A549 (cell line): ENCODE measurements at places on chromosomes 4 and X.

DNA sequence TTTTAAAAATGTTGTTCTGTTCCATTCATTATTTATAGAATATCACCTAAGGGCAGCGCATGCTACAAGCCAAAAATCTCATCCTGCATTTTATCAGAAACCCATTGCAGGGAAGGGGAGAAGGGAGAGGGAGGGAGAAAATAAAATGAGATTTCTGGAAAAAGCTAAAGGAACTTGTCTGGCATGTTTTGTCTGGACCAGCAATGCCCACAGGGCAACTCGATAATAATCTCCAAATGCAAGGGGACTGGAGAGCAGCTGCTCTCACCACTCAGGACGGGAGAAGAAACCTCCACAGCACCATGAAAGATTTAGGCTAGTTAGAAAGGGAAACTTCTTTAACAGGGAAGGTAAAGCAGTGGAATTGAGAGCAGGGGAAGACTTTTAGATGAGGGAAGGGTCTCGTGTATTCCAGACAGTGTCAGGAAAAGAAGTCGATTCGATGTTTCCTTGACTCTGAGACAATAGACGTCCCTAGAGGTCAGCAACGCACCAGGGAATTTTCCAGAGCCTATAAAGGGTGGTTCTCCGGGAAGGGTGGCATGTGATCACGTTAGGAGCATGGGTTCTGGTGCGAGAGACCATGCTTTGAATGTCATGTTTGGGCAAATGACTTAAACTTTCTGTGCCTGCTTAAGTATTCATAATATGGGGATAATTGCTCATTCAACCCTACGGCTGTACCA is 132.2 kb upstream of the NDP start:
- DNase-seq, result no peak

DNA sequence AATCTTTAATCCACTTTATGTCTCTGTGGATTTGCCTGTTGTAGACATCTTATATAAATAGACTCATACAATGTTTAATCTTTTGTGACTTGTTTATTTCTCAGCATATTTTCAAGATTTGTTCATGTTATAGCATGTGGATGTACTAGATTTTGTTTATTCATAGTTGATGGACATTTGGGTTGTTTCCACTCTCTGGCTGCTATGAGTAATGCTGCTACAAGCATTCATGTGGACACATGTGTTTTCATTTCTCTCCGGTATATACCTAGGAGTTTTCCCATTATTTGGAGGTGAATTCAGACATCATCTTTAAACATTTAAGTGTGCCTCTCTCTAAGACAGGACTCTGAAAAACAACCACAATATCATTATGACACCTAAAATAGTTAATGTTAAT is 2.3 kb downstream of the IKBKG start:
- DNase-seq, result no peak

DNA sequence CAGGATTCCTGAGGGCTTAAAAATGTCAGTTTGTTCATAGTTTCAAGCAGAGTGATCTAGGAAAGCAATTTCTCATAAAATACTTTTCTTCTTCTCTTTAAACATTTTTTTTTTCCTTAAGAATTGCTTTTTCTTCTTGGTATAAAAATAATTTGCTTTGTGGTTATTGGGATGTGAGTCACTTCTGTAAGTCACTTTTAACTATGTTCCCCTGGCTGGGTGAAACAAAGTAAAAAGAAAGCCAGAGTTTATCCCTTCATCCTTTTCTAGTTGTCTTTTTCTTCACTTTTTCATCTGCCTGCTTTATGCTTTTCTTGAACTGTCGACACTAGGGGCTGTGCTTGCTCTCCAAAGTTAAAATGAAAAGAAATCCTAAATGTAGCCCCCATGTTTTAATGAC is 33.5 kb downstream of the ARSJ start:
- DNase-seq, result no peak

GRCh38 chr4:46889410-46889809 is 19.6 kb downstream of the COX7B2 start:
- no peak for DNase-seq

DNA sequence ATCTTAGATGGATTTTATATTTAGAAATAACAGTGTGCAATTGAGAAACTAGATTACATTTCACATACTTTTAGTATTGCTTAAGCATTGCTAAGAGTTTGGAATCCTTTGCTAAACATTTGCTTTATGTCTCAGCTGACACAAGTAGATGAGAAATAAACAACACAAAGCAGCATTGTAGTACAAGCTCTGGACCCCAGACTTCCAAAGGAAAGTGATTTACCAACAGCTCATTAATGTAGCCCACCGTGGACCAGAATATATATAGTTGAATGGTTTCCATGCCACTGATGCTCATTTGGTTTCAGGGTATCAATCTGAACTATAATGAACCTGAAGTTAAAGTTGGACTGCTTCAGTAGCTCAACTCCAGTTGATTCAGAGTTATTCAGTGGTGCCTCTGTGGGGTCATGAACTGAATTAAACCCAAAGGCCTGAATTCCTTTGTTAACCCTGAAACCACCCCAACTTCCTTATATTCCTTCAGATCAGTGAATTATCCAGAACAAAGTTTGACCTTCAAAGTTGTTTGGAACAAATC is 132.1 kb upstream of the NEIL3 start:
- DNase-seq, result no peak

DNA sequence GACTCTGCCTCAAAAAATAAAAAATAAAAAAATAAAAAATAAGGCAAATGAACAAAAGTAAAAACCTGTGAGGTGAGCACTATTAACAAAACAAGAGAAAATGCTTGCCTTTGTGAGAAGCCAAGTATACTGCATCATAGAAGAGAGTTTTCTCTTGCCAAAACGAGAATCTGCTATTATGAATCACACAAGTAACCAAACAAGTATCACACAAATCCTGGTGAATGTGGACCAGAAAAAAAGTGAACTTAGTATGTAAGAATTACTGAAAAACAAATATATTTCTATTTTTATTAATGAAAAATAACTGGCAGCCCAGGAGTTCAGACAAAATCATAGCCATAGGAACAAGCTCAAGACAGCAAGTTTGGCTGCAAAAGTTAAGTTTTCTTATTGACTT is 193.5 kb downstream of the PDGFC start:
- DNase-seq, result no peak

GRCh38 chr4:133062851-133063250 is 86.2 kb upstream of the PCDH10 start:
- DNase-seq, result no peak

DNA sequence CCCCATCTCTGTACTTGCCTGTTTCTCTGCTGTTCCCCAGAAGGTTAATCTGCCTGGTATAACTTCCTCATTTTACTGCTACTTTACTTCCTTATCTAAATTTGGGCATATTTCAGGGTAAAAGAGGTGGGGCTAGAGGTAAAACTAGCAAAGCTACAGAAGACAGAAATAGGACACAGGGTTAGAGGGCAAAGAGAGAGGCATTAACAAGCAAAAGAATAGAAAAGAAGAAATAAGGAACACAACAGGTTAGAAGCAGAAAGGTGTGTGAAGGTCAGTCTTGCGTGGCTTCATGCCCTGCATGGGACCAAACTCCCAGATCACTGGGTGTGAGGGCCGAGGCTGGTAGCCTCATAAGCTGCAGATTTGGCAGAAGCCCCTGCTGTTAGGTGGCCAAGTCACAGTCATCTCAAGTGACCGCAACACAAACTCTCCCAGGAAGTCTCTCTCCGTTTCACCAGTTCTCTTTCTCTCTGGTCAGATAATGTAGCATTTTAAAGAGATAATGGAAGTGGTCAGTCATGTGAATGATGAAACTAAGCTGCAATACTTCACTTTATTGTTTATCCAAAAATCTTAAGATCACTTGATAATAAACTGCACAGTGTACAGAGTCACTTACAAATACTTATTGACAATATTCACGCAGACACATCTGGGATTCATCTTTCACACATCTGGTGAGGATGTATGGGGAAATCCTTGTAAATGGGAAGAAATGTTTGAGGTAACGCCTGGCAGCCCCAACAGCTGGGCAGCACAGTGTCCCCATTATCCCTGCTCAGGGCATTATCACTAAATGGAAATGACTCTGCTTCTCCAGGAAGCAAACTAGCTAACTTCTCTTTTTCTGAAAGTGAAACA is 16.4 kb downstream of the TMEM154 start:
- DNase-seq, result no peak

GRCh38 chrX:146186540-146186939 is 368.9 kb downstream of the SLITRK2 start:
- no peak for DNase-seq

- peak; percentile 72 for DNase-seq
Measured at GRCh38 chrX:39736216-39737211, 361.2 kb downstream of the BCOR start.

GRCh38 chr4:57291911-57292310 is 181.7 kb upstream of the IGFBP7 start:
- DNase-seq, result no peak

- no peak for DNase-seq
Measured at GRCh38 chr4:5019274-5019673, at the start of gene CYTL1. Gene CYTL1, minus strand, starts transcription at chr4:5019458. Its CDS starts 13 bp downstream, at chr4:5019445.

- no peak for DNase-seq
Measured at GRCh38 chr4:81622474-81623184, 150.9 kb upstream of the RASGEF1B start.

DNA sequence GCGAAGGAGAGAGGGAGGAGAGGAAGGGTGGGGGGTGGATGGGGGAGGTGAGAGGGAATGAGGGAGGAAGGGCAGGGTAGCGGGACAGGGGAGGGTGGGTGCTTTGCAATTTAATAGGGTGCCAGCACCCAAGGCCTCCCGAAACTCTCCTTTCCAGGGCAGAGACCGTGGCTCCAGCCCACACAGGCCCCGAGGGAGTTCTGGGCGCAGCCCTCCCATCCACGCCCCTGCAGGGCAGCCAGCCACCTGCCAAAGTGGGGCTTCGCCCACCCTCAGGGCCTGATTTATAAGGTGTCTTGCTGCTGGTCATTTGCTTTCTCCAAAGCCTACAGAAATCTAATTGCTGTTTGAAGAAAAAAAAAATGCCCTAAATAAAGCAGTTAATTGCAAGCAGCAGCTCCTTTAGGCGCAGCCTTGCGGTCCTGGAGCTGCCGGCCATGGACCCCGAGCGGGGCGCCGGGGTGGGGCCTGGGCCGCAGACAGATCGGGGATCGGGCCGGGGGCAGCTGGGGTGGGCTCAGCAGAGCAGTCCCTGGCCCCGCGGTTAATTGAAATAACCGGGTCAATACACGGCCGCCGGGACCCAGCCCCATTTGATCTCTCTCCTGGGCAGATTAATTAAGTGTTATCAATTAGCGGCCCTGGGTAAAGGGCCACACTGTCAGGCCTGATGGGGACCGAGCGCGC is 106.0 kb upstream of the NKX1-1 start:
- no peak for DNase-seq

DNA sequence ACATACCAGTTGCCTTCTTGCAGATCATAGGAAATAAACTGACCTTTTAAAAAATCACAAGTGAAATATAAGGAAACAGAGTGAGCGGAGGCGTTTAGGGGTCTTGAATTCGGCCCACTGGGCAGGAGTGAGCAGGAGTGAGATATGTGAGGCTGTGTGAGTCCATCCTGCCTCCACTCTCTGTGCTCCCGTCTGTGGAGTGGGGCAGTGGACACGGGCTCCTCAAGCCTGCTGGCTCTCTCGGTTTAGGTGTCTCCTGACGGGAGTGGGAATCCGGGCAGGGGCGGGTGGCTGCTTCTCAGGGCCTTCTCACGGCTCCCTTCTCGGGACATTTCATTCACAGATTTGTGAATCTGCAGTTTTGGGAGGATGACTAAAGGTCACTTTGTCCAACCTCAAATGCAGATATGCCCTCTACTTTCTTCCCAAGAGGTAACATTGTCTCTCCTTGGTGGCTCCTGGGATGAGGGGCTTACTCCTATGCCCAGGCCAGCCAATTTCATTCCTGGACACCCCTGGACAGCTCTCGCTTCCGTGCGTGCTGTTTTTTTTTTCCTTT is 27.6 kb downstream of the CYTL1 start:
- no peak for DNase-seq

GRCh38 chrX:19515615-19516105 is 352 bp upstream of the MAP3K15 start:
- DNase-seq, result peak; percentile 14

- DNase-seq, result no peak
Measured at GRCh38 chrX:47316276-47317025, 53.9 kb upstream of the ZNF157 start.

DNA sequence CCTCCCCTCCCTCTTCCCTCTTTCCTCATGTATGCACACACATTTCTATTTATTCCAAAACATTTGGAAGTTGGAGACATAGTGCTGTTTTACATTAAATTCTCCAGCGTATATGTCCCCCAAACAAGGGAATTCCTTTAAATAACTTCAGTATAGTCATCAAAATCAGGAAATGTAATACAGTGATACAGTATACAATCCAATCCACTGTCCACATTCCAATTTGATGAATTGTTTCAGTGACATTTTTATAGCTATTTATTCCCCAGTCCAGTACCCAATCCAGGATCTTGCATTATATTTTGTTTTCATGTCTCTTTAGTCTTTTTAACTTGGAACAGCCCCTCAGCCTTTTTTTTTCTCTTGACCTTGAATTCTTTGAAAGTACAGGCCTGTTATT is 233.0 kb downstream of the DKK2 start:
- no peak for DNase-seq

GRCh38 chrX:129531132-129531531 is 7.8 kb upstream of the SMARCA1 start:
- no peak for DNase-seq

- no peak for DNase-seq
Measured at GRCh38 chrX:46673620-46674359, 85.1 kb downstream of the SLC9A7 start.

GRCh38 chr4:82780752-82781231 is 17.8 kb downstream of the SCD5 start:
- no peak for DNase-seq

DNA sequence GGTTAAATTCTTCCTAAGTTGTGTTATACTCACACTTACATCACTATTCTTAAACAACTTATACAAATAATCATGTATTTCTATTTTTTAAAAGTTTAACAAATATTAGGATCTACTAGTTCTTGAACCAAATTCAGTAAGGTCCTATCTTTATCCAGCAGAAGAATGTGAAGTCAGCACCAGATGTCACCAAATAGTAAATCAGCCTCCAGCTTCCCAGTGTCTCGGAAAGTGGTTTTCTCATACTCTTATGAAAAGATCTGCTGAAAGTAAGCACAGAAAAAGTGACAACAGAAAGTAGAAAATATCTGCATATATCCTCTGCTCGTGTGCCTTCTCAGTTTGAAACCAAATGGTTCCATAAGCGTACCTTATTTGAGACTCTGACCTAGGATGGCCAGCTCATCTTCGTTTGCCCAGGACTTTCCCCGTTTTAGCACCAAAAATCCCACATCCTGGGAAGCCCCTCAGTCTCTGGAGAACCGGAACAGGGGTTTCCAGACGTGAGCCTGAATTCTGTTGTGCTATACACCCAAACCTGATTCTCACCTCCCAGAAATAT is 98.0 kb upstream of the DCLK2 start:
- DNase-seq, result no peak

- DNase-seq, result no peak
Measured at GRCh38 chrX:76183289-76184049, 10.6 kb downstream of the PBDC1 start.

- no peak for DNase-seq
Measured at GRCh38 chr4:85126991-85127591, 160.6 kb upstream of the WDFY3 start.

GRCh38 chr4:87570290-87570805 is 38.0 kb upstream of the DSPP start:
- DNase-seq, result no peak
